ENCODE measurements at places on chromosomes 11 and 22. TPM values are rescaled to one million over a fixed set of nuclear protein-coding genes. Genes with fewer than 3 reads are reported as not detected.

- DNase-seq, result no peak
Observed at GRCh38 chr11:19820100-19820499, 107.5 kb downstream of the NAV2 start.

The MOGAT2 gene
- 598 TPM for total RNA-seq

- DNase-seq, result no peak
Observed at GRCh38 chr11:87254562-87254961, 216.8 kb downstream of the TMEM135 start.

GRCh38 chr11:93000511-93001476 lies 31.3 kb downstream of the MTNR1B start:
- DNase-seq, result no peak

- DNase-seq, result peak; percentile 82
Observed at GRCh38 chr22:50544078-50544745, 1.5 kb upstream of the KLHDC7B start.

DNA sequence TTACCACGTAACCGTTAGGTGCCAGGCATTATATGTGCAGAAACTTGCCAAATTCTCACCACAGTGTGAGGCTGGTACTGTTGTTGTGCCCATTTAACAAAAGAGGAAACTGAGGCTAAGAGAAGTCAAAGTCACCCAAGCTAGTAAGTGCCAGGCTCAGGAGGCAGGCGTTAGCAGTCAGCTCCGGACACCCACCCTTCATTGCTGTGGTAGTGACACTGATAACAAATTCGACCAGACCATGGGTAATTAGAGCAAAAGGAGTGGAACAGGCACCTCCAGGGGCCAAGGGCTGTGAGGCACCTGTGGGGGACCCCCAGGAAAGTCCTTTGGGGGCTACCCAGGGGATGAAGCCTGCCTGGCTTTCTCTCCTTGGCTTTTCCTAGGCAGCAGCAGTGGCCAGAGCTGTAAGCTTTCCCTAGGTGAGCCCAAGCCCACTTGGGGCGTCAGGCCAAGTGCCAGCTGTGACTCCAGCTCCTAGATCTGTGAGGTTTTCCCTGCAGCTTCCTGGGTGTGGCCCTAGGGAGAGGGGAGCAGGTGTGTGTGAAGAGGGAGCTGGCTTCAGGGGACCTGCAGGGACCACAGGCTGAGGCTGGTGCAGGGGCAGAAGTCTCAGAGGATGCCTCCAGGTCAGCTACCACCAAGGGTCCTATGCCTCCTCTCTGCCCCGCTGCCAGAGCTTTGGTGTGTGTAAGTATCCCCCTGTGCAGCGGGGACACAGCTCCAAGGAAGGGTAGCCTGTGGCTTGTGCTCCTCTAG lies 19.7 kb upstream of the ALX4 start:
- DNase-seq, result no peak

The NXPE1 gene
- total RNA-seq, result 14.9 TPM

GRCh38 chr11:18844753-18845367 lies 53.3 kb upstream of the PTPN5 start:
- DNase-seq, result no peak

The RASGRP2 gene
- 18.0 TPM for total RNA-seq

GRCh38 chr11:94924612-94925011 lies 48.7 kb downstream of the CWC15 start:
- no peak for DNase-seq

DNA sequence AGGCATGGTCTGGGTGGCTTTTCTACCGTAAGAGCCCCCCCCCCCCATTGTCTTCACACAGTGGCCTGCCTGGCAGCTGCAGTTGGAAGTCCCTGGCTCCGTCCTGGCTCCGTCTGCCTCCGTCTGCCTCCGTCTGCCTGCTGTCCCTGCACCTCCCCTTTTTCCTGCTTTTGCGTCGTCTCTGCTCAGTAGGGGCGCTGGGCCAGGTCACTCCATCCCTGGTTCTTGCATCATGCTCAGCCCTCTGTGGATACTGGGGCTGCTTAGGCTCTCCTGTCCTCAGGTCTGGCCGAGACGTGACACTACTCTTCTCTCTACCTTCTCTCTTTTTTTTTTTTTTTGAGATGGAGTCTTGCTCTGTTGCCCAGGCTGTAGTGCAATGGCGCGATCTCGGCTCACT lies 27.8 kb downstream of the AP2A2 start:
- DNase-seq, result no peak

- peak; percentile 88 for DNase-seq
Observed at GRCh38 chr22:22167791-22168189, 76.8 kb upstream of the VPREB1 start.

The PLAAT2 gene
- 85.2 TPM for total RNA-seq

GRCh38 chr11:63910675-63911074 lies 6.3 kb downstream of the RCOR2 start:
- DNase-seq, result no peak

DNA sequence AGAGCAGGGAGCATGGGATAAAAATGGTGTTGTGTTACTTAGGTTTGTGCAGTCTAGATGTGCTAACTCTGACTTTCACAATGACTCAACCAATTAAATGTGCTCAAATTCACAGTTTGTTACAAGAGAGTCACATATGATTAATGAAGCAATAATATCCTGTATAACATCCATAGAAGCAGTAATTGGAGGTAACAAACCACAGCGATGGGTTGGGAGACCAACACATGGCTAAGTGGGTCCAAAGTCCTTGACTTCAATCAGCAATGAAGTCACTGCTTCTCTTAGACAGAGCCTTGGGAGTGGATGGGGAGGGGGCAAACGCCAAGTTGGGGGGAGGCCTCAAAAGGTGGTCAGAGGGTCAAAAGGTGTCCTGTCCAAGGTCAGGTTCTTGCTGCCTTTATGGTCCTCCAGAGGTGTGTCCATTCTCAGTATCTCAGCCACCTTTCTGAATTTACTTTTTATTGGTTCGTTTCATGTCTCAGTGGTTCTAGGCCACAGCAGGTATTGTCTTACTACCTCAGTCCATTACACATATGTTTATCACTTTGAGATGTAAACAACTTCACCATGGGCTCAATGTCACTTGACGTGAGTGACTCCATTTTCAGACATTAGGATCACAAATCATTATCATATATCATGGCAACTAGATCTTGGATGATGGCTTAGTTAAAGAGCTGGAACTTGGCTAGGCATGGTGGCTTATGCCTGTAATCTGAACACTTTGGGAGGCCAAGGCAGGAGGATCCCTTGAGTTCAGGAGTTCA lies 32.4 kb downstream of the SLN start:
- DNase-seq, result no peak

DNA sequence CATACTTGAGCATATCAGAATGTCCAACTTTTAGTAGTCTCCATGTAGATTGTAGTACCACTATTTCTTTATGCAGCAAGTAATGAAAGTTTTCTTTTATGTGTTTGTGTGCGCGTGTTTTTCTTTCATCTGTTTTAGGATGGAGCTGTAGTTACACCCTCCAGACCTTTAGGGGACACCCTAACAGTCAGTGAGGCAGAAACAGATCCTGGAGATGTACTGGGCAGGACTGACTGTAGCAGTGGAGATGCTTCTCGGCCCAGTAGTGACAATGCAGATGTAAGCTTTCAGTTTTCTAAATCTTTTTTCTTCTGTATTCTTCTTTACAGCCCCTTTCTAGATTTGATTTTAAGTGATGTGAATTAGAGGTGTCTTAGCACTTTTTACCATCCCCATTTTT lies 79.9 kb upstream of the GRIK4 start:
- DNase-seq, result no peak

The C22orf31 gene
- total RNA-seq, result not detected

Data from Peyer's patch (tissue), 4 donors.